ENCODE measurements at places on chromosomes 3 and 15.
A peak's percentile ranks its signal among the peaks of the same experiment; 100 is the strongest.

- DNase-seq: peak; percentile 89
These were observed 42.3 kb downstream of the ADCY5 start for GRCh38 chr3:123406598-123406997.

- DNase-seq: no peak
These were observed 77.9 kb downstream of the ADAMTS17 start for GRCh38 chr15:100263721-100264455.

GRCh38 chr15:78680431-78681075, 39.5 kb upstream of the CHRNB4 start:
- no peak for DNase-seq

DNA sequence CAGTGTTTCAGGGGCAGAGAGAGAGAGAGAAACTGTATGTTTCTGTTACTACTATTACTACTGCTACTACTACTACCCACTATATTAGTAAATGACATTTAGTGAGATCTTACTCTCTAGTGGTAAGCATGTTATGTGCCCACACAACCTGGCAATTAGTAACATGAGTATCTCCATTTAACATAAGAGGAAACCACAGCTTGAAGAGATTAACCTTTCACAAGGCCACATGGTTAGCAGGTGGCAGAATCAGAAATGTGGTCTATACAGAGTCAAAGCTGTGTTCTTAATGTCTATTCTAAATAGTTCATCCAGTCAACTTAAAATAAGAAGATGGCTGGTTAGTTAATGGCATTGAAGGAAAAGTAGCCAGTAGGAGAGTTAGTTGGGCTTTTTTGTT, 961.6 kb downstream of the MCTP2 start:
- no peak for DNase-seq

DNA sequence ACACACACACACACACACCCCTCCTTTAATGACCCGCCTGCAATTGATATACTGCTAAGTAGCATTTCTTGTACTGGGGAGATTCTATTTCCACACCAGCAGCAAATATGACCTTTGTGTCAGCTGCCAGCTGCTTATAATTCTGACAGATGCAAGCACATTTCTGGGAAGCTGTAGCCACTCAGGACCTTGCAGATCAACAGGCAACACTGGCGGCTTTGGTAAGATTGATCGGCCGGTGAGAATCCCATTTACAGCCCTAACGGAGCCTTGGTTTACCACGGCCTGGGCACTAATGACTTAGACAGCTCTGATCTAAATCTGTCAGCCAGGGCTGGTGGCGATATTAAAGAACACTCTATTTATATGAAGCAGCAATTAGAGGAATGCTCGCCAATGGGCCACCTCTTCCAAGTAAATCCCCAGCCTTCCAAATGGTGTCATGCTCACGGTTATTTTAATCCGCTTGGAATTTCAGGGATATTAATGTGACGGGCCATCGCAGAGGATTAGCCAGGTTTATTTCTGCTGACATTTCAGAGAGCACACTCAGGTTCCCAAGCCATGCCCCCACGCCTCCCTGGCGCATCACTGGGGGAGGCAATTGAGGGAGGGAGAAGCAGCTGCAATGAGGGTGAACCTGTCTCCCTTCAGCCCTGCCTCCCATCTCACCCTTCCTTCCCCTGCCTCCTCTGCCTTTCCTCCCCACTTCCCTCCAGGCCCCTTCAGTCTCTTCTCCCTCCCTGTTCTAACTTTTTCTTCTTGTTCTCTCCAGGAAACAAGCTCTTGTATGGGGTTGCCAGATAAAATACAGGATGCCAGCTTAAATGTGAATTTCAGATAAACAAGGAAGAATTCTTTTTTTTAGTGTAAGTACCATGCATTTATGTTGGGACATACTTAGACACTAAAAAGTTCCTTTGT, 287.0 kb downstream of the TLE3 start:
- no peak for DNase-seq

DNA sequence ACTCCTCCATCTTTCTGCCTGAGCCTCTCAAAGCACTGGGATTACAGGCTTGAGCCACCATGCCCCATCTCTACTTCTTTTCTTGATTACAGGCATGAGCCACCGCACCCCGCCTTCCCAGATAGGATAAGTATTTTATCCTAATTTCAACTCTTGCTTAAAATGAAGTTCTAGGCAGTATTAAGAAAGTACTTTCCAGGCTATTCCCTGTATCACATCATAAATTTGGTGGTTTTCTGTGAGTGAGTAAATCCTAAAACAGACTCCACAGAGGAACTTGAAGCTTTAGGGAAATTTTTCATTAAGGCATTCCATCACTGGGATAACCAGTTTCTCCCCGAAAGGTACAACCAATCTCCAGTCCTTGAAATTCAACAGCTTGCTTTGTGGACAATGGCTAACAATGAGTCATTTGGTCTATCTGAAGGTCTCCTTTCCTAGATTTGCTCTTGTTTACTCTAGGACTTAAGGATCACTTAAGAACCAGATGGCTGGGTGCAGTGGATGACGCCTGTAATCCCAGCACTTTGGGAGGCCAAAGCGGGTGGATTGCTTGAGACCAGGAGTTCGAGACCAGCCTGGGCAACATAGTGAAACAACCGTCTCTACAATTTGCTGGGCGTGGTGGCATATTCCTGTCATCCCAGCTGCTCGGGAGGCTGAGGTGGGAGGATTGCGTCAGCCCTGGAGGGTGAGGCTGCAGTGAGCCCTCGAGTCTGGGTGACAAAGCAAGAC, 49.7 kb upstream of the SKIL start:
- DNase-seq: no peak

DNA sequence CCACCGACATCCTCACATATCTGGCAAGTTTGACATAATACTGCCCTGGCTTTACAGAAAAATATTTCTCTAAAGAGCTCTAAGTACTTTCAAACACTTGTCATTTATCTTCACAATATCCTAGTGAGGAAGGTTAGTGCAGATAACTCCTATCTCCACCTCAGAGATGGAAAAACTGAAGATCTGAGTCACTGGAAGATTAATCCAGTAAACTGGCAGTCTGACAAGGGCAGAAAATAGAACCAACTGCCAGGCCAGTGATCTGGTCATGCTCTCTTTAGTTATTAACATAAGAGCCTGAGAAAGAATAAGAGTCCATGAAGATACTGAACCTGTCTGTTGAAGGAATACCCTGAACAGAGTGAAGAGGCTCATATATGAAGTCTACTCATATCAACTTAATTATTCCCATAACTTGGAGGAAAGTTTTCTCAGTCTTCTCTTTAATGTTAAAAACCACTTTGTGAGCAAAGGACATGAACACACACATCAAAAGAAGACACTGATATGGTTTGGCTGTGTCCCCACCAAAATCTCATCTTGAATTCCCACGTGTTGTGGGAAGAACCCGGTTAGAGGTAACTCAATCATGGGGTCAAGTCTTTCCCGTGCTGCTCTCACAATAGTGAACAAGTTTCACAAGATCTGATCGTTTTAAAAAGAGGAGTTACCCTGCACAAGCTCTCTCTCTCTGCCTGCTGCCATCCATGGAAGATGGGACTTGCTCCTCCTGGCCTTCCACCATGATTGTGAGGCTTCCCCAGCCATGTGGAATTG, 61.4 kb downstream of the GOLIM4 start:
- DNase-seq: no peak

GRCh38 chr3:29281344-29282241, 722 bp downstream of the RBMS3 start:
- no peak for DNase-seq

DNA sequence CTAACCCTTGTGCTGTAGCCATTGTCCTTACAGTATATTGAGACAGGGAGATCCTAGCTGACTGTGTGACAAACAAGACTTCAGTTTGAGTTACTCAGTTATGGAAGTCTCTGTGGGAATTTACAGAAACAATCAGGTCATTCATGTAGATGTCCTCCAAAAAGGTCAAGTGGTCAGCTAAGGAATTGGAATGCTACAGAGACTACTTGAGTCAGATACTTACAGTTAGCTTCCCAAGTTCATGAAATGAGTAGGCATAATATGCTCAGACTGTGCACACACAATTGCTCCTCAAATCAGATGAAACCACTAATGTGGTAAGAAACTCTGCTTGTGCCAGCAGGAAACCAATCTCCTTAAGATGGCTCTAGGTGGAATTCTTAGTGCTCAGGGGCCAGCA, 985.7 kb downstream of the NSUN3 start:
- DNase-seq: no peak

DNA sequence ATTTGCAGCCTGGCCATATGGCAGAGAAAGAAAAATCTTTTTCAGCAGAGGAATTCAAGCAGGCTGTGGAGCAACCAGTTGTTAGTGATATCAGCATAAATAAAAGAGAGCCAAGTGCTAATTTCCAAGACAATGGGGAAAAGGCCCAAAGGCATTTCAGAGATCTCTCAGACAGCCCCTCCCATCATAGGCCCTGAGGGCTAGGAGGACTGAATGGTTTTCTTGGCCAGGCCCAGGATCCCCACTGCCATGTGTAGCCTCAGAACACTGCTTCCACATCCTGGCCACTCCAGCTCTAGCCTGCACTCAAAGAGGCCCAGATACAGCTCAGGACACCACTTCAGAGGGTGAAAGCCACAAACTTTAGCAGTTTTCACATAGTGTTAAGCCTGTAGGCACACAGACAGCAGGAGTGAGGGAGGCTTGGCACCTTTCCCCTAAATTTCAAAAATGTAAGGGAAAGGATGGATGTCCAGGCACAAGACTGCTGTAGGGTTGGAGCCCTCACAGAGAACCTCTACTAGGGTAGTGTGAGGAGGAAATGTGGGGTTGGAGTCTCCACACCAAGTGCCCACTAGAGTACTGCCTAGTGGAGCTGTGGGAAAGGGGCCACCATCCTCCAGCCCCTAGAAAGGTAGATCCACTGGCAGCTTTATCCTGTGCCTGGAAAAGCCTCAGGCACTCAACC, 191.4 kb downstream of the TBL1XR1 start:
- DNase-seq: no peak

DNA sequence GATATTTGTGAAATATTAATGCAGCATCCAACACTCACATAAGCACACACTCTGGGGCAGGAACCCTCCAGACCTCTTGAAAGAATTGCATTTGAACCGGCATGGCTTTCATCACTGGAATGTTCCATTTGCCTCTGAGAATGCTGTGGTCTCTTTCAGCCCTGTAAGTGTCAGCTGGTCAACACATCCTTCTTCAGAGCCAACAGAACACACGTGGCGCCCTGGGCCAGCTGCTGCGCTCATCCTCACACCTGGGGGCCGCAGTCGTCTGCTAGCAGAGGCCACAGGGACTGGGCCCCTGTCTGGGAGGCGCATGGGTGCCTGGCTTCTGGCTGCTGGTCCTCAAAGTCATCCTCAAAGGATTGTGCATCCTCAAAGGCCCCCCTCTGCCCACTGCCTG, 71.4 kb upstream of the HERC1 start:
- DNase-seq: no peak

GRCh38 chr3:125143982-125144652, 68.4 kb downstream of the SLC12A8 start:
- DNase-seq: no peak

GRCh38 chr15:79090487-79091203, at the start of gene RASGRF1:
Gene RASGRF1 (minus strand): TSS chr15:79090780. CDS start chr15:79090498, 282 bp downstream.
- peak; percentile 27 for DNase-seq

DNA sequence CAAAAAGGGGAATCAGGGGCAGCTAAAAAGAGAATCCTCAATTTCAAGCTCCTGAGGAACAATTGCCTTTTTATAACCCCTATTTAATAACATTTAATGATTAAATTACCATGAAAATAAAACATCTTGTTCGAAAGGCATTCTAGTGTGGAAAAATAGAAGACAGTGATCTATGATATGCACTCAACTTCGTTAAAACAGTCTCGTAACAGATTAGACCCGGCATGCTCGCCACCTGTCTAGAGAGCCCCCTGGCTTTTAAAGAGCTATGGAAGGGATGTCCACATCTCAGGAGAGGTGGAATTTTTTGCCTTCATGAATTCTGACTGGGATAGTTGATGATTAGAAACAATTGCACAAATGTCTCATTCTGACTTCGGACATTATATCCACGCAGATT, 153.7 kb upstream of the MDFIC2 start:
- DNase-seq: no peak

- no peak for DNase-seq
These were observed 70.8 kb upstream of the ZBTB20 start for GRCh38 chr3:115217678-115218451.

- no peak for DNase-seq
These were observed 161.6 kb downstream of the MAGI1 start for GRCh38 chr3:65877160-65877559.

- peak; percentile 95 for DNase-seq
These were observed 10.4 kb downstream of the FAH start for GRCh38 chr15:80163217-80163616.

DNA sequence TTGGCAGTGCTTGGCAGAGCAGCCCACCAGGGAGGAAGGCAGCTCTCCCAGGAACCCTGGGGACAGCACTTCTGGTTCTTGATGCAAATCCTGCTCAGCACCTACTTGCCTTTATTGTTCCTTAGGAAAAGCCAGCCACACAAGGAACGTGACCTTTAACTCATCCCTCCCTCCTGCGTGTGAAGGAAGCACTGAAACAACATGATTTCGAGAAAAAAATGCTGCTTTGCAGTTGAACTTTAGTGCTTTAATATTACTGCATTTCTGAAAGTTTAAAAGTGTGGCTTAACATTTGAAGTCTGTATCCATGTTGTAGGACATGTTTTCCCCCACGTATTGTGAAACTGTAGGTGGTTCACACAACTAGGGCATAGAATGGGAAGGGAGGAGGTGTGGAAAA, 50.4 kb upstream of the CTNNB1 start:
- no peak for DNase-seq

DNA sequence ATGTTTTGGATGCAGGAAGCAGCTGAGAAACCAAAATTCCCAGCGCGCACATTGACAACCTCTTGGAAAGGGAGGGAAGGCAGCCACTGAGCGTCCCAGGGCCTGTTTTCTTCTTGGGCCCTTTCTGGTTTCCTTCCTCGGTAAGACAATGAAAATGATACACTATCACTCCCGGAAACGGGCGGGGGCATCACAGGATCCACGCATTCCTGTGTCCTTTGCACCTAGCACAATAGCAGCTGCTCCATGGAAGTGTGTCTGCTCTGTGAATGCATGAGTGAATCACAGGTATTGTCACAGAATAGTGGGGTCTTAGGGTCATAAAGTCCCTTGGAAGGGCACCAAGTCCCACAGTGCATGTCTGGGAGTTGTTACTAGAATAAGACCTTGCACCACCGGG, 6.3 kb upstream of the ITPKA start:
- DNase-seq: no peak

- no peak for DNase-seq
These were observed 2.5 kb downstream of the MAP3K13 start for GRCh38 chr3:185365291-185366073.

- DNase-seq: no peak
These were observed 490.7 kb downstream of the RBMS3 start for GRCh38 chr3:29771602-29772001.

DNA sequence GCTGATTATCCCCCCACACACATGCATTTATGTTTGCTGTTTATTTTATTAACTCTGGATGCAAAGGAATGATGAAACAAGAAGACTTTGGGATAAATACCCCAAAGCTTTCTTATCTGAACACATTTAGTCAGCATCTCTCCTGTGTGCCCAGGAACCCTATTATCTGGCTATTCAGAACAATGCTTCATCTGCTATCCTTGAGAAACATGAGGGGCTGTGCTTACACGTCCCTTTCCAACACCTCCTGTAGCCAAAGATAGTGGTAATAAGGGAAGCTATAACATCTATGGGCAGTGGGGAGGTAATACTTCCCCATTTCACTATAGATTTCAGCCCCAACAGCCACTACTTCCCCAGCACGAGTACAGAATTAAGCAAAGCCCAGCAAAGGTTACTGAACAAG, 94.7 kb downstream of the SSR3 start:
- no peak for DNase-seq

- DNase-seq: no peak
These were observed 9.2 kb downstream of the LZTFL1 start for GRCh38 chr3:45832699-45833098.

Measured in left lobe of liver (tissue), 2 donors.